ENCODE measurements at places on chromosomes 5 and 9.

DNA sequence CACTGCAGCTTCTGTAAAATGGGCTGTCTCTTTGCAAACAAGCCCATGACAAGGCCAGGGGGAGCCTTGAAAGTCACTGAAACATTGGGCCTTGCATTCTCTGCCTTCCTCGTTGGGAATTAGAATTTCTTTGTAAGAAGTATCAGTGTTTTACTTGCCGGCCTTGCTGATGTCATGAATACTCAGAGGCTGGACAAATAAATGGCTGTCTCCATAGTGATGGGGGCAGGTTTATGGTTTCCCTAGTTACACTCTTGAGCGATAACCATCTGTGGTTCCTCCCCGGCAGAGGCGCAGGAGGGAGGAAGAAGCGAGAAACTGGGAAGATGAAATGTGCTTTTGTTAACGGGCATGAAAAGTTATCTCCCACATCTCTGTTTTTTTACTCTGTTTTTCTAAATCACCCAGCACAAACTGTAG lies 272.7 kb upstream of the PANK3 start:
- peak; percentile 63 for DNase-seq

DNA sequence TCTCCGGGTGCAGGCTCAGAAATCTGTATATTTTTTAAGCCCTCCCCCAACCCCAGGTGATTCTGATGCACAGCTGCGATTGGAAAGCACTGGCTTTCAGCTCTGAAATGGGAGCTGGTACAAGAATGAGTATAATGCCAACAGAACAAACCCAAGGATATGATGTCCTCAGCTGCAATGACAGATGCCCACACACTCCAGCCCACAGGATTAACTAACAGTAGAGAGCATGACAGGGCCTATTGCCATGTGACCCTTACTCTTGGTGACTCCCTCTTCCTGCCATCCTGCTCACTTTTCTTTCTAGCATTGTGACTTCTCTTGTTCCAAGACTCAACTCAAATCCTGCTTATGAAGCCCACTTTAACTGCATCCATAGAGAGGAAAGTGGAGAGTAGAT lies 174.5 kb downstream of the FGF18 start:
- DNase-seq, result no peak

- peak; percentile 19 for DNase-seq
Measured at GRCh38 chr5:124935065-124935464, 188.6 kb upstream of the ZNF608 start.

- no peak for DNase-seq
Measured at GRCh38 chr5:111132076-111132475, 39.9 kb downstream of the WDR36 start.

DNA sequence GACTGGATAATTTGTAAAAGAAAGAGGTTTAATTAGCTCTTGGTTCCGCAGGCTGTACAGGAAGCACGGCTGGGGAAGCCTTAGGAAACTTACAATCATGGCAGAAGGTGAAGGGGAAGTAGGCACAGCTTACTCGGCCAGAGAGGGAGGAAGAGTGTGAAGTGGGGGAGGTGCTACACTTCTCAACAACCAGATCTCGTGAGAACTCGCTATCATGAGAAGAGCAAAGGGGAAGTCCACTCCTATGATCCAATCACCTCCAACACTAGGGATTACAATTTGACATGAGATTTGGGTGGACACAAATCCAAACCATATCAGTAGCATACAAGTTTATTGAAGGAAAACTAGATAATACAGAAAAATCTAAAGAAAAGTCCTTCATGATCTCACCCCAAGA lies 39.9 kb downstream of the NEURL1B start:
- DNase-seq, result no peak

DNA sequence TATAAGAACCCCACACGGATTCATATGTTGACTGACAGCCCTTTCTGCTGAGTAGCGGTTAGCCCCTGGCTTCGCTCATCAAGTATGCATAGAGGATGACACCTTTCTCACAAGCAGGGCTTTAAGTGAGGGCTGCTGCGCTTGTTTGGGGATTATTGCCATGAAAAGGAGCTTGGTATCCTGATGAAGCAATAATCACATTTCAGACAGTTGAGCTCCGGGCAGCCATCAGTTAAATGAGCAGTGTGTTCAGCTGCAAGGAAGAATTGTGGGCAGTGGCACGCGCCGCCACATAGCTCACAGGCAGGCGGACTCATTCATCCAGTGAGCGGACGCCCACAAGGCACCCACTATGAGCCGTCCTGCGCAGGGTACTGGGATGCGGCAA lies 77.6 kb downstream of the NEK6 start:
- no peak for DNase-seq

DNA sequence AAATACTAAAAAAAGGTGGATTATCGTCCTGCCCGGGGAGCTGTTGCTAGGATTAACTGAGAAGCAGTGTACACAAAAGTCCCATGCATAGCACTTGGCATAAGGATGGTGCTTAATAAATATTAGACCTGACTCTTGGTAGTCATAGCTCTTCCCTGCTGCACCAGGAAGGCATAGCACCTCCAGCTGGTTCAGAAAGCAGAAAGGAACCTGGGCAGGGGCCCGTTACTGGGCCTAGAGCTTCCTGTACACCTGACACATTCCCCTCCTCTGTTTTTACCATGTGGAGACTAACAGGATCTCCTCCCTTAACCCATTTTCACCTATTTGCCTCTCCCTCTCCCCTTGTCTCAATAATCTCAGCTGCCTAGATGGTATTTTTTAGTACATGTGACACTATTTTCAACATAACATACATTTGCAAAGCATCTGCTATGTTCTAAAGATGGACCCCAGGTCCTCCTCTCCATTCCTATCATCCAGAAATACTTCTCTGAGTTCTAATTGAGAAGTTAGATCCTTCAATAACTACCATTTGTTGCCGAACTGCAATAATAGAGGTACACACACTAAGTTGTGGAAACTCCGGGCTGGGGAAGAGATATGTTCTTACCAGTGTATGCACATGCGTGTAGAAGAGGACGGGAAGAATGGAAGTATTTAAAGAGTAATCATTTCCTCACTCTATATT lies 3.2 kb upstream of the ANP32B start:
- no peak for DNase-seq

DNA sequence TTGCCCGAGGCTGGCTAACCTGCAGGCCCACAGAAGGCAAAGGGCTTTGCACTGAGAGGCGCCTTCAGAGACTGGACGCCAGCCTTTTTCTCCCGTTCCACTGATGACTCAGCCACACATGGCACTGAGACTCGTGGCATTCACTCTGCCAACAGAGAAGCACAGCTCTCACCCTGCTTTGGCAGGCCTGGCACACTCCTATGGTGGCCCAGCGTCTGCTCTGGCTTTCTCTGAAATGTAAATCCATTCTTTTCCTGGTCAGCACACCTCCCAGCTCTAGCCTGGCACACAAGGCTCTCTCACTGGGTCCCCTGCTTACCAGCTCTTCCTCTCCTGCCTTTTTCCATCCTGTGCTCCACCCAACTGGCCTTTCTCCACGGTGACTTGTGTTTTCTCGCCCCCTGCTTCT lies 5.9 kb upstream of the MELK start:
- DNase-seq, result no peak

- DNase-seq, result no peak
Measured at GRCh38 chr5:68010740-68011139, 204.8 kb upstream of the PIK3R1 start.

- DNase-seq, result no peak
Measured at GRCh38 chr5:10441992-10442435, 335 bp downstream of the ROPN1L start.

DNA sequence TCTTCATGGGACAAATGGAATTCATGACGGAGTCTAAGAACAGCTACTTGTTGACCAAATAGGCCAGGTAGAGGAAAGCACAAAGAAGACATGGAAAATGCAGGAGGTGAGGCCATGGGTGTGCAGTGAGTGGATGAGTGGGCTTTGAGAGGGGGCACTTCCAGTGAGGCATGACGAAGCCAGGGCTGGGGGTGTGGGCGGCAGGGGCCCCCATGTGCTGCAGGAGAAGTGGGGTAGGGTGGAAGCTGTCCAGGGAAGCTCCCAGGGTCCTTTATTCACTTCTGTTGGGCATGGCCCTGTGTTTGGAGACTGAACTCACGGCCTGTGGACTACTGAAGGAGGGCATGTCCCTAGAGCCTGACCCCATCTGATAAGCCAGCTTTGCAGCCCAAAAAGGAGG lies 127.6 kb upstream of the SLC25A48 start:
- no peak for DNase-seq

DNA sequence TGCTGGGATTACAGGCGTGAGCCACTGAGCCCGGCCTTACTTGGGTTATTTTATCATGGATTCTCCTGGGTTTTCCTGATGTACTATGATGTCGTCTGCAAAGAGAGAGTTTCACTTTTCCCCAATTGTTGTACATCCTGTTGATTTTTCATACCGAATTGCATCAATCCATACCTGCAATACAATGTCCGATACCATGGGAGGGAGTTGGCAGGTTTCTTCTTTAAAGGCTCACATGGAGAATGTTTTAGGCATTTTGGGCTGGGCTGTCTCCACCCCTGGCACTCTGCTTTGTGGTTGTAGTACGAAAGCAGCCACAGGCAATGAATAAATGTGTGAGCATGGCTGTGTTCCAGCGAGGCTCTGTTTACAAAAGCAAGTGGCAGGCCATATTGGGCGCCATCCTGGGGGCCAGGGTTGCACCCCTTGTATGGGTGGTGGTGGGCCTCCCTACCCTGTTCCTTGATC lies 35.1 kb upstream of the EXOC3 start:
- no peak for DNase-seq

- no peak for DNase-seq
Measured at GRCh38 chr9:130982636-130983358, 26.2 kb upstream of the LAMC3 start.
